Activated T-helper 17 cell treated with anti-CD3 and anti-CD28 coated beads, Interleukin-2, amount 50 U/mL, for 72 hours (primary cell): ENCODE measurements at places on chromosomes 6 and 20. TPM values are rescaled to one million over a fixed set of nuclear protein-coding genes. Genes with fewer than 3 reads are reported as not detected.

- no peak for ATAC-seq
Measured at GRCh38 chr6:137793805-137794515, 73.1 kb upstream of the TNFAIP3 start.

- ATAC-seq: no peak
Measured at GRCh38 chr6:148316308-148316707, 26.3 kb upstream of the SASH1 start.

- ATAC-seq: no peak
Measured at GRCh38 chr6:125254321-125254720, 47.4 kb downstream of the HDDC2 start.

GRCh38 chr6:37359039-37359438 lies 5.3 kb downstream of the RNF8 start:
- no peak for ATAC-seq

NOL7 gene
- 50.4 TPM for total RNA-seq

HECA gene
- 85.7 TPM for total RNA-seq
